ENCODE measurements at places on chromosomes 13 and 19. TPM values are rescaled to one million over a fixed set of nuclear protein-coding genes. Genes with fewer than 3 reads are reported as not detected.

GRCh38 chr13:112626761-112627160, 38.8 kb upstream of the TUBGCP3 start:
- no peak for DNase-seq

GRCh38 chr13:23844132-23844531, 45.1 kb downstream of the MIPEP start:
- DNase-seq, result no peak

DNA sequence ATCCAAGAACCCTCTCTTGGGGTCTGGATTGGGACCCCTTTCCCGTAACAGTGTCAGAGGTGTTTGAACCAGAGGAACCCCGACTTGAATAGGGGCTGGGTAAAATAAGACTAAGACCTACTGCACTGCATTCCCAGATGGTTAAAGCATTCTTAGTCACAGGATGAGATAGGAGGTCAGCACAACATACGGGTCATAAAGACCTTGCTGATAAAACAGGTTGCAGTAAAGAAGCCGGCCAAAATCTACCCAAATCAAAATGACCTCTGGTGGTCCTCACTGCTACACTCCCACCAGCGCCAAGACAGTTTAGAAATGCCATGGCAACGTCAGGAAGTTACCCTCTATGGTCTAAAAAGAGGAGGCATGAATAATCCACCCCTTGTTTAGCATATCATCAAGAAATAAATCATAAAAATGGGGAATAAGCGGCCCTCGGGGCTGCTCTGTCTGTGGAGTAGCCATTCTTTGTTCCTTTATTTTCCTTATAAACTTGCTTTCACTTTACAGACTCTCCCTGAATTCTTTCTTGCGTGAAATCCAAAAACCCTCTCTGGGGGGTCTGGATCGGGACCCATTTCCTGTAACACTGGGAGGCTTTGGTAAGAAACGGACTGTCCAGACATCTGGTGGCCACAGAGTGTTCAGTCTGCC, 4.4 kb upstream of the SIN3B start:
- DNase-seq, result no peak

DNA sequence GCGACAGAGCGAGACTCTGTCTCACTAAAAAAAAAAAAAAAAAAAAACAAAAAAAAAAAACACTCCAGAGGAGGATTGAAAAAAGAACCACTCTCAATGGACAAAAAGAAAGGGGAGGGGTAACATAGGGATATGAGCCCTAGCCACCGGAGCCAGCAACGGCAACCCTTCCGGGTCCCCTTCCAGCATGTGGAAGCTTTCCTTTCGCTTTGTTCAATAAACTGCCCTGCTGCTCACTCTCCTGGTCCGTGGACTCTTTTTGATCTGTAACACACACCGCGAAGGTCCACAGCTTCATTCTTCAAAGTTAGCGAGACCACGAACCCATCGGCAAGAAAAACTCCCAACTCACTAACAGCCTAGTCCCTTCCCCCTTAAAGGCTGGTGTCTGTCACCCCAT, 1.0 kb upstream of the REX1BD start:
- no peak for DNase-seq

- no peak for DNase-seq
Measured at GRCh38 chr13:65330287-65330686, 1899.8 kb downstream of the PCDH9 start.

DNA sequence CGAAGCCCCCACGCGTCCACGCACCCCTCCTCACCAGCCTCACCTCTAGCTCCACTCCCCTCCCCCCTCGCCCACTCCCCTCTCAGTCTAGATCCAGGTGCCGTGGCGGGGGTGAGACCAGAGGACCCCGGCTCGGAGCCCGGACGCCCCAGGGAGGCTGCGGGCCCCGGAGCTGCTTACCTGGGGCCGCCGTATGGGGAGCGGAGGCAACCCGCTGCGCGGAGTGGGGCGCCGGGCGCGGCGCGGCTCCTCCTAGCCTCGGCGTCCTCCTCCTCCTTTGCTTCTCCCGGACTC, 353 bp downstream of the ENOX1 start:
- no peak for DNase-seq

GRCh38 chr13:30697177-30697953, 38.0 kb upstream of the ALOX5AP start:
- DNase-seq, result no peak

DNA sequence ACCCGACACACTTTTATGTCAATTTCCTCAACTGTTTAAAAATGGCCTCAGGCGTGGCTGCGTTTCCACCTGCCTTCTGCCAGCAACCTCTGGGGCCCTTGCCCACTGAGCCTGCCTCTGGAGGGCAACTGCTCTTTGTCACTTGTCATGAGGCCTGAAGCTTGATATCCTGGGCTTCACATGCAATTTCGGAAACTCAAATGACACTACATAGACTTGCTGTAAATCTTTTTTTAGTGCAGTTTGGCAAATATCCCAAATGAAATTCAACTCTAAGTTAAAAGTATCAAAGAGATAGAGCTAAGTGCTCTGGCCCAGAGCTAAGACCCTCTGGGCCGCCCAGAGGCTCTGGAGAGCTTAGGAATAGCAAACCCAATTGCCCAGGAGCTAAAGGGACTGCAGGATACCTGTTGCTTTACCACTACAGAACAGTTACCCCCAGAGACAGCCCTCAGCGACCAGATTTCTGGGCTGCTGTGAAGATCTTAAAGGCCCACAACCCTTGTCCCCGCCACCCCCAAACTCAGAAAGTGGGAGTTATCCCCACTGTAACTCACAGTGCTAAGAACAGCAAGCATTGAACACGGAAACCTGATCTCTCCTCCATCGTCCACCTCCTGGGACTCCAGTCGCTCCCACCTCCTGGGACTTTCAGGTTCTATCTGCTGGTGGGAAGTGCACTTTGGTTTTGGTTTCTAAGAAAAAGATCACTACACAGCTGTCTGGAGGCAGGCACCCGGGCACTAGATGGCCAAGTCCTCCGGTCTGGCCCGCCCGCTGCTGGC, 19.4 kb downstream of the GJA3 start:
- no peak for DNase-seq

GRCh38 chr19:6678690-6679109, 8.7 kb upstream of the TNFSF14 start:
- DNase-seq, result no peak

DNA sequence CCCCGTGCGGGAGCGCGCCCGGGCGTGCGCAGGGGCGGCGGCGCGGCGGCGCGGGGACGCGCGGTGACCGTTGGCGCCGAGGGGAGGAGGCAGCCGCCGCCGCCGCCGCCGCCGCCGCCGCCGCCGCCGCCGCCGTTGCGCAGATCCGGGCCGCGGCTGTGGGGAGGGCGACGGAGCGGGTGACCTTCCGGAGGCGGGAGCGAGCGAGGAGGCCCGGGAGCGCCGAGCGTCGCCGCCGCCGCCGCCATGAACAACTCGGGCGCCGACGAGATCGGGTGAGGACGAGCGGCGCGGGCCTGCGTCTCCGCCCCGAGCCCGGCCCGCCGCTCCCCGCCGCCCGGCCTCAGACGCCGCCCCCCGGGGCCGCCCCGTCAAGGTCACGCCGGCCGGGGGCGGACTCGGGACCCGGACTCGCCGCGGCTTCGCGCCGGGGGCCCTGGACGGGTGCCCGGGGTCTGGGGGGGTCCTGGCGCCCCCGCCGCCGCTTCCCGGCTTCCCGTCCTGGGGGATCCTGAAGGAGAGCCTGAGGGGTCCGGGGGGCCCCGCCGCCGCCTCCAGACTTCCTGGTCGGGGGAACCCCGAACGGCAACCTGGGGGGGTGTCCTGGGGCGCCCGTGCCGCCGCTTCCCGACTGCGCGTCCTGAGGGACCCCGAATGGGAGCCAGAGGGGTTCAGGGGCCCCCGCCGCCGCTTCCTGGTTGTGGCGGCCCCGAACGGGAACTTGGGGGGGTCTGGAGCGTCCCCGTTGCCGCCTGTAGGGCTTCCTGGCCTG, at the start of gene DAZAP1:
Gene DAZAP1, plus strand, starts transcription at position 59 of the 772 bp plus-strand sequence. Its CDS starts 188 bp downstream, at position 247.
- DNase-seq, result no peak

DNA sequence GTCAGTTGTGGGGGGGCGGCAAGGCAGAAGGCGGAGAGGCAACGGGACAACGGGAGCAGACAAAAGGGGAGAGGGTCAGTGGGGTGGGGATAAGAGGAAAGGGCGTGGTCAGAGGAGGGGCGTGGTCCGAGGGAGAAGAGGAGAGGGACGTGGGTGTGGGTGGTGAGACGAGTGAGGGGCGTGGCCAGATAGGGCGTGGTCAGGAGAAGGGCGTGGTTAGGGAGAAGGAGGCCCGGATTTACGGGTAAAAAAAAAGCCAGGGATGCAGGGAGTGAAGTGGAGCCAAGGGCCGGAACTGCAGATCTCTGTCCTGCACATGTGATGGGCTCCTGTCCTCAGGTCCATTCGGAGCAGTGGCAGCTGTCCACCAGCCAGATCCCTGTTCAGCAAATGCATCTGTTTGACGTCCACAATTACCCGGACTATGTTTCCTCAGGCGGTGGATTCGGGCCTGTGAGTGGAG, 21.5 kb downstream of the CPT1C start:
- DNase-seq, result no peak

DNA sequence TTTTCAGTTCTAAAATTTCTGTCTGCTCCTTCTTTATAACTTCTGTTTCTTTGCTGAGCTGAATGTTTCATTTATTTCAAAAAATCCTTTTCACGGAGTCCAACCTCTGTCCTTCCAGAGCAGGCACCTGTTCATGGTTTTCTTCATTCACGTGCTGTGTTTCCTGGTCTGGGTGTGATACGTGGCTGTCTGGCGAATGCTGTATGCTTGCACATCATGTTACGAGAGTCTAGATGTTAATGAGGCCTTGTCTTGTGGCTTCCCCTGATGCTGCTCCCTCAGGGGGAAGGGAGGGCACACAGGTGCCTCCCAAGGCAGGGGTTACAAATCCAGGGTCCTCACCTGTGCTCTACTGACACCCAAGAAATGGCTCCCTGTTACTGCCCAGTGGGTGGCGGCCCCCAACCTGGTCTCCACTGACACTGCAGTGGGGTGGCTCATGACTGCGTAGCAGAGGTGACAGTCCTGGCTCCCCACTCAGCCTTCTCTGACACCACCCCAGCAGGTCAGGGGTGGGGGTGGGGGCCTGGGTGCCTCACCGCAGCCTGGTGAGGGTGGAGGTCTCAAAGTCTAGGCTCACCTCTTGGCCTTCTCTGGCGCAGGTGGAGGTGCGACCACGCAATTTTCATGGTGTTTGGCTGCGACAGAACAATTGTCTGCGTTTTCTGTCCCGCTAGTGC, 20.1 kb upstream of the RAB20 start:
- DNase-seq, result no peak

DNA sequence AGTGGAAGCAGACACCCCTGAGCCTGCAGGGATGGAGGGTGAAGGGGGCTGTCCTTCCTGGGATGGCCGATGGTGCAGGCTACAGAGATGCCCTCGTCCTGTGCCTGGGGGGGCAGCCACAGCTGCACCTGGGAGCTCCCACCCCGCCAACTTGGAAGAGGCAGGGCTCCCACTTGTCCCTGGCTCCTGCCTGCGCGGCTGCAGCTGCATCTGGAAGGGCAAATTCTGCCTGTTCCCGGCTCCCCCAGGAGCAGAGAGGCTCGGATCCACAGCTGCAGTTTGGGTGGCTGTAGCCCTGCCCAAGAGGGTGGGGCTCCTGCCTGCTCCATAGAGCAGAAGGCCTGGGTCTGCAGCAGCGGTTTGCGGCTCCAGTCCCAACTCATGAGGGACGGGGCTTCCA, 2.2 kb downstream of the CEP89 start:
- no peak for DNase-seq

- DNase-seq, result no peak
Measured at GRCh38 chr19:46607448-46607841, 6.3 kb downstream of the CALM3 start.

DNA sequence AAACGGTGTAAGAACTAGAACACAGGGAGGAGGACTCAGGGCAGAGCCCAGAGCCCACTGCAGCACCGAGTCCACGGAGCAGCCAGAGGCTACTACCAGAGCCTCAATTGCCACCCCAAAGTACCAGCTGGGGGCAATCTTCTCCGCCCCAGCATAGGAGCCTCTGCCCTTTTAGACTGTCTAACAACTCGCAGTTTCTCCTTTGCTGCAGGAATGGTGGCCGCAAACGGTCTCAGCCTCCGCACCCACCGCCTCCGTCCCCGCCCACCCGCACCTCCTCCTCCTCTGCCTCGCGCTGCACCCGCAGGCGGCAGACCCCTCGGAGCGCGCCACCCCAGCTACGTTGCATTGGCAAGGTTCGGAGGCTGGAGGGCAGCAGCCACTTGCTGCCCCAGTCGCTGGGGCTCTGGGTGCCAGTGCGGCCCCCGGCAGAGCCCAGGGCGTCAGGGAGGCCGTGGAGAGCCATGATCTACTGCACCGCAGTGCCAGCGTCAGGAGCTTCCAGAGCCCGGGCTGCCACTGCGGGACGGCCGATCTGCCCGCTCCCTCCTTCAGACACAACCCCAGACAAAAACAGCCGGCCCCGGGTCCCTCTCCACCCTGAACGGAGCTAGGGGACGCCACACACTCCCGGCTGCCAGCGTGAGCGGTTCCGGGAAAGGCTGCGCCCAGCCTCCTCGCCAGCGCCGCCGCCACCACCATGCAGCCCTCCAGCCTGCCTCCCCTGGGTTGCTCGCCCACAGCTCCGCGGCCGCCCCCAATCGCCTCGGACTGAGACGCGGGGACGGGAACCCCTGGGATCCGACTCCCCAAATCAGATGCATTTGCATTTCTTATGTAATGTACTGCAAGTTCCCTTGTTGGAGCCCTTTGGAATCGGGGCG, 1.8 kb downstream of the FGF14 start:
- DNase-seq, result no peak

- no peak for DNase-seq
Measured at GRCh38 chr13:100957741-100958140, 283.1 kb upstream of the TMTC4 start.

GRCh38 chr13:34156841-34157365, 339.0 kb downstream of the RFC3 start:
- no peak for DNase-seq

DNA sequence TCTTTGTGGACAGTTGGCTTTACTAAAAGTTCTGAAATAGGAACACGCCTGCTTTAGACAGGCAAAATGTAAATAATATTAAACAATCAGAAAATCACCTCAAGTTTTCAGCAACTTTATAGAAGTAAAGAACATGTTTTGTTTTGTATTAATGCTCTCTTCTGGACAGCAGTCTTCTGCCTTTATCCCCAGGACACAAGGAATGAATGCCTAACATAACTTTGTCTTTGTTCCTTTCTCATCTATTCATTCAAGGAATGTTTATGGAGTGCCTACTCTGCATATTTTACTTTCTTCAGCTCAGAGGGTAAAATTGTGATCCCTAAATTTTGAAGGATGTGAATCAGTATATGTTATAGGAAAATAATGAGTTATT, 325.4 kb downstream of the FOXO1 start:
- no peak for DNase-seq

Gene LCP1
- polyA plus RNA-seq, result 1,594 TPM

Gene NANOS2
- not detected for polyA plus RNA-seq

Gene ZNF723
- not detected for polyA plus RNA-seq

Gene BCAM
- polyA plus RNA-seq, result not detected

Gene ZNF415
- 3.1 TPM for polyA plus RNA-seq

Gene ZNF578
- polyA plus RNA-seq, result 8.3 TPM

Gene SPRED3
- not detected for polyA plus RNA-seq

Gene ZNF766
- 47.8 TPM for polyA plus RNA-seq

Gene ACP7
- polyA plus RNA-seq, result not detected

Gene ZNF805
- 3.0 TPM for polyA plus RNA-seq

Gene CD79A
- 5.1 TPM for polyA plus RNA-seq

Gene ONECUT3
- polyA plus RNA-seq, result not detected

Gene AMH
- not detected for polyA plus RNA-seq

Gene AMER2
- not detected for polyA plus RNA-seq
